ENCODE measurements at places on chromosomes 5 and 9.

GRCh38 chr9:21590058-21590996 lies 108.2 kb upstream of the IFNE start:
- DNase-seq, result no peak

- no peak for DNase-seq
These were observed 65.2 kb downstream of the RAPGEF1 start for GRCh38 chr9:131674425-131675421.

GRCh38 chr9:98333703-98334582 lies 78.5 kb upstream of the TBC1D2 start:
- no peak for DNase-seq

DNA sequence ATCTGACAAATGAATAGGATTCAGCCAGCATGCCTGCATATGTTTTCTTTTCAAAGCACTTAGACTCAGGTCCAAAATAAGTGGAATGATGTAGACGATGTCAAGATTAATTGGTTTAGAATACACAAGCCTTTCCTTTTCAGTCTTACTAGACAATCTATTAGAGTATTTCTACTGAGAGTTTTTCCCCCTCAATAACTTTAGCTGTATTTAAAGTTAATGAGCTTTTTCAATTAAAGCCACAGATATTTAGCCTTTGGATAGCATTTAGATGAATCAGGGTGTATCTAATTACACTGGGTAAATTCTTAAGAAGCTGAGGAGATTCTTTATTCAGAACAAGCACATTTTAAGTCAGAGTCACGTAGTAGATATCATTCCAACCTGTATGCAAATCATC lies 198.7 kb upstream of the MPDZ start:
- no peak for DNase-seq

DNA sequence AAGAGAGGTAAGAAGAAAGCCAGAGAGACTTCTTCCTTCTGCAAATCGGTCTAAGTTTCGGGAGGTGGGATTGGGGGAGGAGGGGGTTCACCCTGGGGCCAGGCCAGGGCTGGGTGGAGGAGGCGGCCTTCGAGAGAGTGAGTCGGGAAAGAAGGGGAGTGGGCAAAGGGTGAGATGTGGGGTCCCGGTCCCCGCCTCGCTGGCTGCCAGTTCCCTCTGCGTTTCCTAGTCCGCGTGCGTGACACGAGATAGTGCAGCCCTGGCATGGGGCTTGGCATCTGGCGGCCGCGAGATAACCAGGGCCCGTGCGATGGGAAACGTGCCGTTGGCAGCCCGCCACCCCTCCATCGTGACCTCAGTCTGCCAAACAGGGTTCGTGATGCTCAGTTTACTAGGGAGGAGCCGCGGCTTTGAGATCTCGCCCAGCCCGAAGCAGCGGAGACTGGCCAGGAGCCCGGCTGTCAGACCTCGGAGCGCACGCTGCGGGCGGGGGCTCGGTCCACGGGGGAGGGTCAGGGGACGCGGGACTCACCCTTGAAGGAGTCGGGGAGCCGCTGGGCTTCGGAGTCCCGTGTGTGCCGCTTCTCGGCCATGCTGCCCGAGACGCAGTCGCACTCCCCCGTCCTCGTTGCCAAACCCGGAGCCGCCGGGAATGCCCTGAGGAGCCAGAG lies at the start of gene STOM:
STOM (minus strand) TSS at position 656 of the 671 bp plus-strand sequence; CDS start at position 593, 63 bp downstream.
- peak; percentile 74 for DNase-seq

GRCh38 chr5:149433524-149434131 lies 54.5 kb upstream of the IL17B start:
- DNase-seq, result peak; percentile 62

- DNase-seq, result no peak
These were observed 273.8 kb downstream of the DOCK8 start for GRCh38 chr9:488448-488847.

DNA sequence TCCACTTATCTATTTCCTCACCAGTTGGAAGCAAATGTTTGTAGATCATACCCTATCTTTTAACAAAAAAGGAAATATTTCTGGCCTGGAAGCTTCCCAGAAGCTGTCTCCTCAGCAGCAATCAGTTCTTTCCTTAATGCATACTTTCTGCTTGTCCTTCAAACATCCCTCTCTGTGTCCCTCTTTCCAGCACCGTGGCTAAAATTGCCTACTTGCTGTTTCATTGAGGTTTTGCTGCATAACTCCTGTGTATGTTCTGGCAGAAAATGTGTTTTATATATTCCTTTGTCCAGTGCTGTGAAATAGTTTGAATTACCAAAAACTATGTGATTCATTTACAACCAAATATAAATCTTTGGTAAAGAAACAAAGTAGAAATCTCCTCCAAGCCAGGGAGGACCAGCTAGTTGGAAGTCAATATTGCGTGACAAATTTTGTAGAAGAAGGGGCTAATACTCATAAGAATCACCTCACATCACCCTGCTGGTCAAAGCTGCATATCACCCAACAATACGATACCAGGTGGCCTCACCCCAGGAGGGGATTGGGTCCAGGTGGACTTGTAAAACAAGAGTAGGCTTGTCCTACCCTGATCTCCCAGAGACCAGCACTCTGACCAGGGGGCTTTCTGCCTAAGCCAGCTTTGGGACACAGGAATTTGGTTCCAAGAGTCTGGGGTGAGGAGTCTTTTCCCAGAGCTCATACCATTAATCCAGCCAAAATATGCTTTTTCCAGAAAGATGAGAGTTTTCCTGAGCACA lies 198.4 kb upstream of the SNX2 start:
- no peak for DNase-seq

GRCh38 chr5:179150011-179150410 lies 89.8 kb downstream of the ZNF354C start:
- no peak for DNase-seq

GRCh38 chr9:86774116-86774515 lies 173.2 kb downstream of the GAS1 start:
- DNase-seq, result no peak

DNA sequence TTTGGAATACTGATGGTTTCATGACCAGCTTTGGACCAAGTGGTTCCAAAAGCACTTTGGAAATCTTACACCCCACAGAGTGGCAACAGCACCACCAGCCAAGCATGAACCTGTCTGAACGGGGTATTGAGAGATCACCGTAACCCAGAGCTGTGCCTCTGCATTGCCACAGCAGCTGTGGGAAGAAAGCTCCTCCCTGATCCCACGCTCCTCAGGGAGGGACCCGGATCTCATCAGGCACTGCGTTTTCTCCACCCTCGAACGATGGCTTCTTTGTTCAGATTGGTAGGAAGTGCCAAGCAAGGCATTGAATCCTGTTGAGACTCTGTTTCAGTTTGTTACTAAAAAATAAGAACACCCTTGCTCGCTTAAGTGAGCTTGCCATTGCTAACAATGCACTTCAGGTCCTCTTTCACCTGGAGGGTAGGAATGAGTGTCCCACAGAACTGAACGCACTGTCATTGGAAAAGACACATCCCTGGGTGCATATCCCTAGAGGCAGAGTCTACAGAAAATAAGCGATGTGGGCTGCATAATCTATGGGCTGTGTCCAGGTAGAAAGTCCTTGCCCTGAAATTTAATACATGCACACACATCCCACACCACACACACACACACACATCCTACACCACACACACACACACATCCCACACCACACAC lies 118.0 kb upstream of the ICE1 start:
- DNase-seq, result no peak

- no peak for DNase-seq
These were observed 233.1 kb downstream of the FANCC start for GRCh38 chr9:95084254-95084934.

DNA sequence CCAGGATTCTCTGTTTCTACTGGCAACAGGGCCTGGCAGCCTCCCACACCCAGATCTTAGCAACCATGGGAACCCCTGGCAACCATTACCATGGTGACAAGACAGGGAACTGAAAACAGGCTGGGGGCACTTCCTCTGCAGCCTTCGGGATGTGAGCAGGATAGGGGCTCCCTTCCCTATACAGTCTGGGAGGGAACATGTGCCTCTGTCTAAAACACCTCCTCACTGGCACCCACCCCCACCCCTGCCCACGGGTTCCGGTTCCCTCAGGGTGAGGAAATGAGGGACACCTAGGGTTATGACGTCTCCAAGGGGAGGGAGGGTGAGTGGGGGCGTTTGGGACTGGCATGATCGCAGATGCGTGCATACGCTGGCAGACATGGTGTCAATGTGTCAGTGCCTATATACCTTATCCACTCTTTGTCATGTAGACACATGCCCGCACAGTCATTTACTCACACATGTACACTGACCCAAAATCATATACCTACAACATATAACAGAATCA lies 3.0 kb upstream of the DNAJB5 start:
- DNase-seq, result peak; percentile 21

DNA sequence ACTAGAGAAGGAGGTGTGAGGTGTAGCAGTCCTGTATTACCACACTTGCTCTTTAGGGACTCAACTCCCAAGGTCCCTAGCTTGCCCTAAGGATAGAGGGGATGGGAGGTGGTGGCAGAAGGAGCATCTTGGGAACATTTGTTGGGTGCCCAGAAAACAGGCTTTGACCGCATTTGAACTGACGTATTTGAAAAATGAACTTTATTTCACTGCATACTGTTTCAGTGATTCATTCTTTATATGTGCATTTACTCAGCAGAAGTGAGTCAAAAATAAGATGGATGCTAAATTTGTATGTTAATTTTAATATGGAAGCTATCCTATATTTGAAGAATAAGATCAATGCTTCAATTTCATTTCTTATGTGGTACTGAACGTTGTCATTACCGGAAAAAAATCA lies 18.7 kb downstream of the DMRT3 start:
- DNase-seq, result no peak

DNA sequence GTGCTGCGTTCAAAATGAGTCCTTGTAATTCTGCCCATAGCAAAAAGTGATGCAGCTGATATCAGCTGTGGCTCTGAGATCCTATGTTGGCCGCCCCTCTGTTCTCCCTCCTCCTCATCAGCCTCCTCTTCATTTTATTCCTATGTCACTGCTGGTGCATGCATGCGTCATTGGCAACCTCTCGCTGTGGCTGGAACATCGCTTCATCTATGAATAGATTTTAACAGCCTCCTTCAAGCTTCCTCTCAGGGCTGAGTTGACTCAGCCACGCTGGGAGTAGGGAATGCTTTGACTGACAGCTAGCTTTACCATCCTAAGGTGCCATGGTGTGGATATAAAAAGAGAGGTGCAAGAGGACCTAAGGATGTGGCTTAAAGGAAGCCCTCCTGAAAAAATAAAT lies 303.5 kb downstream of the PLK2 start:
- DNase-seq, result no peak

GRCh38 chr5:98935206-98935605 lies 6.4 kb upstream of the CHD1 start:
- no peak for DNase-seq

- no peak for DNase-seq
These were observed 420.8 kb downstream of the CHSY3 start for GRCh38 chr5:130324953-130325671.

DNA sequence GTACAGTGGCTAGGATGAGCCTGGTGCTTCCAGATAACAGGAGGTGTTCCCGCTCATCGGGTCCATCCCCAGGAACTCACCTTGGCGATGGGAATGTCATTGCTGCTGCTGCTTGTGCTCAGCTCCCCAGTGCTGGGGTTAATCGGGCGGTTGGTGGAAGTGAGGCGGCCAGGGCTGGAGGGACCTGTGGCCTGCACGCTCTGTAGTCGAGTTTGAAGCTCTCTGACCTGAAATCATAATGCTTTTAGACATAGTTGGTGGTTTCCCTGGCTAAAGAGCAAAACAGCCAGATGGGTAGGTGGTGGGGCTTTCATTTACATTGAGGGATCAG lies 108.5 kb downstream of the DCP2 start:
- no peak for DNase-seq

- peak; percentile 16 for DNase-seq
These were observed 191.5 kb upstream of the CLINT1 start for GRCh38 chr5:158050421-158050820.

DNA sequence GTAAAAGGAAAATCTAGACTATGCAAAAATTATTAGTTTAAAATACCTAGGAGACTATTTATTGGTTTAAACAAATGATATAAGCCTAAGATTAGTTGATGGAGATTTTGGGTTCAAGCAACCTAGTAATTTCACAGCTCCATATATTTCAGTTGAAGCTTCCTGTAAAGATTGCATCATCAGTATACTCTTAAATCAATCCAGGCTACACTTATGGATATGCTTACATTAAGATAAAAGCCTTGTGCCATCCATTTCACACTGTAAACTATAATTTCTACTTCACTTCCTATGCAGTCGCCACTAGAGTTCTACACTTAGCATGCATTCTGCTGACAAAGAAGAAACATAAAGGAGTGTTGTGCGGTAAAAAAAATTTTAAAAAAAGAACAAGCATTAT lies 7.3 kb upstream of the LIX1 start:
- no peak for DNase-seq

DNA sequence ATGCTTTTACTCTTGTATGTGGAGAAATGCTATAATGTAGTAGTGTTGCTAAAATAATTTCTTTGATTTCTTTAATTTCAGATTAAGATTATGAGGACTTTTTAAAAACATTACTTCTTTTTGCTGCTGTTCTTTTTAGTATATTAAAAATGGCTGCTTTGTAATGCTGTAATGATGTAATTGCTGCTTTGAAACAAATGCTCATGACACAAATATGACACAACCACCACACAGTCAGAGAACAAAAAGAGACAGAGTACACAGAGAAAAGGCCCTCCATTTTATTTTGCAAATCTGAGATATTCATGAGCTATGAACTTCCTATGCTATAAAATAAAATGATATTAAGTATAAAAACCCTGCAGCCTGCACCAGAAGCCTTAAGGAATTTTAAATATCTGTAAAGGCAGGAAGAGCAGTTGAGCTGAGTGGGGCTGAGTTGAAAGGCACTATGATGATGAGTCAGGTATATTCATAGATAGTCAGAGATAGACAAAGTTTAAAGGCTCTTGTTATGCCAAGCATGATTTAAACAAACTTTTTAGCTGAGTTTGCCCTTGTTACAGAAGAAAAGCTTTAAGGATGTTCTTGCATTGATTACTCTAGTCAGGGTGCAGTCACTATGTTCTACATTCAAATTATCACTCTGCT lies 5.1 kb upstream of the POU5F2 start:
- peak; percentile 15 for DNase-seq

GRCh38 chr5:87404359-87404758 lies 8.4 kb downstream of the CCNH start:
- no peak for DNase-seq

GRCh38 chr5:34674187-34674586 lies 18.1 kb downstream of the RAI14 start:
- DNase-seq, result peak; percentile 54

DNA sequence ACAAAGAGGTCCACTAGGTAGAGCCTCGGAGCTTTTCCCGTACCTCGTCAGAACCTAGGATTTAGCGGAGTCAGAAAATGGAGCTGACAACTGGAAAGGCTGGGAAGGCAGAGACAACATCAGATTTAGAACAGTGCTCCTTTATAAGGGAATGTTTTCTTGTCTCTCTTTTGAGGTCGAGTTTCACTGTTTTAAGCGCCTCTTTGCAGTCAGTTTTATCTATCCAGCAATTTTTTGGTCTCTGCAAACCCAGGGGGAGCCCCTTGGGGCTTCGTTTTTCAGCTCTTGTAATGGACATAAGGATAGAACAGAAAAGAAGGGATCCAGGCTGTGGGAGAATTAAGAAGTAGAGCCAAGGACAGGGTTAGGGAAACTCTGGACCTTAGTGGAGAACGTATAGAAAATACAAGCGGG lies 80.5 kb downstream of the FNBP1 start:
- no peak for DNase-seq

- DNase-seq, result no peak
These were observed 1.2 kb upstream of the SQSTM1 start for GRCh38 chr5:179819296-179820126.

All from hepatic stellate cell (primary cell).